DMS79 treated with DMSO at 0.1 percent for 48 hours (cell line): ENCODE measurements at places on chromosomes 1 and 21.

- no peak for DNase-seq
These were observed 354.4 kb downstream of the RYR2 start for GRCh38 chr1:237396426-237396825.

- no peak for DNase-seq
These were observed 10.0 kb upstream of the TGFBR3 start for GRCh38 chr1:91895832-91896556.

DNA sequence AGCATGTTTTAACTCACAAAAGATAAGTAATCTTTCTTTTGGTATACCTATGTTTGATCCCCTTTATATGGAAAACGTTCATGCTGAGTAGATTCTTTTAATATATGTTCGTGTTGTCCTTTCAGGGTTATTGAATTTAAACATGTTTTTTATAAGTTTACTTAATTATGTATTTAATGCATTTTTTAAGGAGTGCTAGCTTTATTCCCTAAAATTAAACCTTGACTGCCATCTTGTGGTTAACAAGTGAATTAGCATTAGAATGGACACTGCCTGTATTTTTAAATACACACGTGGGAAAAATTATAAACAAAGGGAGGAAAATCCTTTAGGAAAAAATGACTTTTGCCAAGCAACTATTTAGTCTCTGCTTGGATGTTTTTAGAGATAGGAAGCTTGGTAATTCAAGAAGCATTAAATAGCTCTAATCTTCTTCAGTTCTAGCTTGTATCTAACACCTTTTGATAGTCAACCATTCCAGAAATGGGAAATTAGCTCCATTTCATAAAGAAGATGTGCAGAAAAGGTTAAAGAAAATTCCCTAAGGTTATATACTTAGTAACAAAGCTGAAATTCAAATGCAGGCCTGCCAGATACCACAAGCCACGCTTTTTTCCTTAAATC, 43.0 kb downstream of the UBE2U start:
- DNase-seq, result peak; percentile 10

GRCh38 chr21:46604975-46605766, at the start of gene S100B:
Gene S100B (minus strand): TSS chr21:46605082. CDS start chr21:46602415, 2,667 bp downstream.
- no peak for DNase-seq

DNA sequence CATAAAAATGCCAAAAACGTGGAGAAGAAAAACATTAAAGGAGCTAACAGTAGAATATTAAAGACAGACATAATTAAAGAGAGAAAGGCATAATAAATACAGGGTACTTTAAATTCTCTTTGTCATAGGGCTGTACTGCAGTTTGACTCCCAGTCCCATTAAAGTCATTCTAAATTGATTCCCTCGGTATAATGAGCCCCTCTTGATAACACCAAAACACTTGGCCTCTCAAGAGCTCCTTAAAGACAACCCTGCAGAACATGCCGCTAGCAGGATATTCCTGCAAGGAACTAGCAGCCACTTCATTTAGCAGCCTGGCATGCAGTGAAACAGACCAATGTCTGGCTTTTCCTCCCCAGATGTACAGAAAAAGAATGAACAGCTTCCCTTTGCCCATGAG, 273.8 kb upstream of the ESRRG start:
- DNase-seq, result no peak

GRCh38 chr1:29852248-29852647, 615.9 kb downstream of the PTPRU start:
- DNase-seq, result no peak

DNA sequence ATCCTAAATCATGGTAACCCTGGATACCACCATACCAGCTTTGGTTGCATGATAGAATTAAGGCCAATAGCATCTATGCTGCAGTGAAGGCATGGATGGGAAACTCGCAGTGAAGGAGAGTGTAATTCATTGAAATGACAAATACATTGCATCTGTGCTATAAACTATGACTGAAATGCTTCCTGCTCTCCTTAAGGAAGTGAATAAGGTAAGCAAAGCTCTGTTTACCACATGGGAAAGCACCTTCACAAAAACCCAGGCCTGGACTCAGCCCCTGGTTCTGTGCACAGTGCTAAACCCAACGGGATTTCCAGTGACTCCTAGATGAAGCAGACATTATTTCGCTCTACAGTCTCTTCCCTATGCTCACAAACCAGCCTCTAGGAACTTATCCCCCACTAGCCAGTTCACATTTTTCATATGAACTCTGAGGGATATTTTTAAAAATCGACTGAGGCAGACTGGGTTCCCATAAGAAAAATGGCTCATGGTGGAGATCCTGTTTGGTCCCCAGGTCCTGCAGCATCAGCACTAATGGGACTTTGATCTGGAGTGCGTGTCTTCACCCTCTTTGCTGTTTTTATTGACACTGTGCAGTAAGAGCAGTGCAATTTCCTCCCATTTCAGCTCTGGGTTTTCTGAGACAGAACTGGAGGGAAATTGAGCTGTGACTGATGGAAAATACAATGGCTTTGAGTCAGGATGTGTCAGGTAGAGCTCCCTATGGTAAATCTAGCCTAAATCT, 362.7 kb downstream of the SIPA1L2 start:
- DNase-seq, result no peak
